Sciatic nerve (tissue), 2 donors: ENCODE measurements at places on chromosomes 3 and 15.
A peak's percentile ranks its signal among the peaks of the same experiment; 100 is the strongest.

- DNase-seq, result no peak
These were observed 58.6 kb downstream of the MB21D2 start for GRCh38 chr3:192858849-192859585.

DNA sequence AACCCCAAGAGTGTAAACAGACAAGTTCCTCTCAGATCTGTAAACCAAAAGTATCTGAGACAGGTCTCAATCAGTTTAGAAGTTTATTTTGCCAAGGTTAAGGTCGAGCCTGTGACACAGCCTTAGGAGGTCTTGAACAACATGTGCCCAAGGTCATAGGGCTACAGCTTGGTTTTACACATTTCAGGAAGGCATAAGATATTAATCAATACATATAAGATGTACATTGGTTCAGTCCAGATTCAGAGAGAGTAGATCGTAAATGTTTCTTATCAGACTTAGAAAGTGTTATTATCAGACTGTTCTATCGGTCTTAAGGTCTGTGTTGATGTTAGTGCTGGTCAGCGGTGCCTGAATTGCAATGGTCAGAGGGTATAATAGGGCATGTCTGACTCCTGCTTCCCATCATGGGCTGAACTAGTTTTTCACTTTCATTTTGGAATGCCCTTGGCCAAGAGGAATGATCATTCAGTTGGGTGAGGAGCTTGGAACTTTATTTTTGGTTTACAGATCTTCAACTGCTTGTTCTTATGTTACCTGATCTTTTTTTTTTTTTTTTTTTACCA lies 27.0 kb upstream of the MFGE8 start:
- no peak for DNase-seq

- DNase-seq, result no peak
These were observed 2.6 kb downstream of the LIMD1 start for GRCh38 chr3:45597171-45597570.

DNA sequence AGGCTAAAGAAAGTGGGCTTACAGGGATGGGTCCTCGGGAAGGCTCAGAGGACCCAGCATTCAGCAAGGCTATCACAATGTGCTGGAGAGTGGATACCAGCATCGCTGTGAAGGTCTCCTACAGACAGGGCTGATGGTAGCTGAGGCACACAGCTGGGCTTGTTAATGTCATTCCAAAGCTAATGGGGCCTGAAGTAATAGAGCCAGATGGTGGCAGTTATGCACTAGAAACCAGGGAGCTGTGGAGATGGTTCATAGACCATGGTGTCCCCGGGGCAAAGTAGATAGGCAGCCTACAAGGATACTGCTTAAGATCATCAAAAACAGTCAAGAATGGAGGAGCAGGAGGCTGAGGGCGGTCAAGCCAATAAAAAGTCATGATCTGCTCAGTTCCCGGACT lies 24.8 kb upstream of the BOC start:
- DNase-seq, result no peak

DNA sequence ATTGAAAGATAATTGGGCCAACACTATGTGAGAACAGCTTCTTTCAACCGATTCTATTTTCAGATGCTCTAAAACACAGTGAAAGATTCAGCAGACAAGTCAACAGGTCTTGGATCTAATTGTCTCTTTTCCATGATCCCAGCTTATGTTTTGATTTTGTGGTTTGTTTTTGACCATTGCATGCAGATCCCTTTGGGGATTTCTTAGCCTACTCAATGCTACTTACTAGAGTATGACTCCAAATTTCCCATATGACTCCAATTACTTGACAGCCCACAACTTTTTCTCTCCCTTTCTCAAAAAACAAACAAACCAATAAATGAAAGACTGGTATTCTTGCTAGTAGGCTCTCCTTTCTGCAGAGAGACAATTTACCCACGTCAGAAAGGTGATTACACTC lies 67.1 kb downstream of the KCNH8 start:
- no peak for DNase-seq

DNA sequence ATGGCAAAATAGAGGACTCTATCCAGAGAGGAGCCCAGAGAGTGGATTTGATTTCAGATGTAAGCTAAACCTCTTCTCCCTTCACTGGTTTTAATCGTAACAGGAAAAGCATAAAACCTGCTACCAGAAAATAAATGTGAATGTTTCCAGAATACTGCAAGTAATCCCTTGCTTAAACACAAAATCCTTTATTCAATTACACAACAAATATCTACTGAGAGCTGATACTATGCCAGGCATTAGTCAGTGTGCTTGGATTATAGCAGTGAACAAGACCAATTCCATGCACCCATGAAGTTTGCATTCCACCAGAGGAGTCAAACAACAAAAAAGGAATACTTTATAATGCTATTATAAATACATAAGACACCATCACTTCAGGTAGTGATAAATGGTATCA lies 15.1 kb downstream of the AVEN start:
- DNase-seq, result no peak

DNA sequence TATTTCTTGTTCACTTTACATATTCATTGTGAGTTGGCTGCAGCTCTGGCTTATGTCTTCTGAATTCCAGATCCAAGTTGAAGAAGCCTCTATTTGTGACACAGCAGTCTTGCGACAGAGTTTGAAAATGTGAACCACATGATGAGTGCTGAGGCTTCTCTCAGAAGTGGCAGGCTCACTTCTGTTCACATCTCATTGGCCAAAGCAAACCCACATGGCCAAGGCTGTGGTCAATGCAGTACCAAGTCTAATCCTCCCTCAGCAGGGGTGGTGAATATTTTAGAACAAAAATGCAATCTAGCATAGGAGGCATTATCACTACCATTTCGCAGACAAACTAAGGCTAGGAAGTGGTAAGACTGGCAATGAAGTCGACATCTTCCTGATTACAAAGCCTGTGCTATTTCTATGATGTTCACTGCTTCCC lies 45.2 kb downstream of the CDCP1 start:
- DNase-seq, result no peak

DNA sequence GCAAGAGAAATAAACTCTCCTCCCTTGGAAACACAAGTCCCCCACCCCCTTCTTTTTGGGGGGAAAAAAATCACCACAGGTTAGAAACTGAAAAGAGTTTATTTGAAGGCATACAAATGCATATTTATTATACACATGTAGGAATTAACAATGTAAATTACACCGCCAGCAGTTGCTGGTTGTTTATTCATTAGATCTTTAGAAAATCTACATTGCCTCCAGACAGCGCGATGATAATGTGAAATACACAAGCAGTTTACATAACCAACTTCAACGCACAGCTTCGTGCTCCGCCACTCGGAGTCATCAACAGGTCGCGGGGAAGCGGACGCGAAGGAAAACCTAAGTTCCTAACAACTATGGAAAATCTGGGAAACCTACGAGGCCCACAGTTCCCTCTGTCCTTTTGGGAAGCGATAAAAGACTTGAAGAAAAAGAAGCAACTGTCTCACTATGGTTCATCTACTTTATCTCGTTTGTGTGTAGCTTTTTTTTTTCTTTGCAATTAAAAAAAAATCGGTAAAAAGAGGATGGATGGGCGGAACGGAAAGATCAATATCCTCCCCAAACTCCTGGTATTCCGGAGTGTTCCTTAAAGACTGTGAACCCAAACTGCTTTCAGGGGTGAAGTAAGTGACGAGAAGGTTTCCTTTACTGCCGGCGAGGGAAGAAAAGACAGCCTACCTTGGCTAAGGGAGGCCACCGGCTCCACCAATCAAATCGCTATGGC lies 8.4 kb upstream of the FOXB1 start:
- DNase-seq, result no peak

DNA sequence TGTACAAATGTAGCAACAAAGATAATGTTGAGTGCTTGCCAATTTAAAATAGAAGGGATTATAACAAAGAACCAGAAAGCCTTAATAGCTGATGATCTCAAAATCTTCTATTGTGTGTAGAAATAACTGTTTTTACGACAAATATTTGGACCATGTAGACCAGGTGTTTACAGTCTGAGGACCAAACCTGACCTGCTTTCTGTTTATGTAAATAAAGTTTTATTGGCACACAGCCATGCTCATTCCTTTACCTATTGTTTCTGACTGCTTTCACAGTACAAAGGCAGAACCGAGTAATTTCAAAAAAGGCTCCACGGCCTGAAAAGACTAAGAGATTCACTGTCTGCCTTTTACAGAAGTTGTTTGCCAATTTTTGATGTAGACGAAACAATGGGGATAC lies 91.8 kb downstream of the GOLIM4 start:
- DNase-seq, result no peak

GRCh38 chr15:64507293-64507802 lies 47.0 kb downstream of the ZNF609 start:
- DNase-seq, result peak; percentile 68

- DNase-seq, result no peak
These were observed 31.4 kb upstream of the ZBTB38 start for GRCh38 chr3:141336672-141337522.

- no peak for DNase-seq
These were observed 93.8 kb upstream of the UBE2E1 start for GRCh38 chr3:23711916-23712494.

DNA sequence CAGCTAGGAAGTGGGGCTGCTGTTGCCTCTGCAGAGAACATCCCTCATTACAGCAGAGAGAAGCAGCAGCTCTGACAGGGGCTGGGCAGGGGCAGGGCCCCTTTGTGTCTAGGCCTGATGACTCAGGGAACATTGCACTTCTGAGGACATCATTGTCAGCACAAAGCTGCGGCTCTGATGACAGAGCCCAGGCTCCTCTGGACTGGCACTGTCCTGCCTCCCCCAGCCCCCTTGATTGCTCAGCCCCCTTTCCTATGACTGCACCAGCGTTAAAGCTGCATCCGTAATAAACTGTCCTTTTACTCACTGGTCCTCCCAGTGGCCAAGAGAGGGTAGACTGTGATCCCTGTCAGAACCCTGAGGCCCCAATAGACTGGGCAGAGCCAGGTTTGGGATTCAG lies 18.3 kb downstream of the TRH start:
- no peak for DNase-seq

DNA sequence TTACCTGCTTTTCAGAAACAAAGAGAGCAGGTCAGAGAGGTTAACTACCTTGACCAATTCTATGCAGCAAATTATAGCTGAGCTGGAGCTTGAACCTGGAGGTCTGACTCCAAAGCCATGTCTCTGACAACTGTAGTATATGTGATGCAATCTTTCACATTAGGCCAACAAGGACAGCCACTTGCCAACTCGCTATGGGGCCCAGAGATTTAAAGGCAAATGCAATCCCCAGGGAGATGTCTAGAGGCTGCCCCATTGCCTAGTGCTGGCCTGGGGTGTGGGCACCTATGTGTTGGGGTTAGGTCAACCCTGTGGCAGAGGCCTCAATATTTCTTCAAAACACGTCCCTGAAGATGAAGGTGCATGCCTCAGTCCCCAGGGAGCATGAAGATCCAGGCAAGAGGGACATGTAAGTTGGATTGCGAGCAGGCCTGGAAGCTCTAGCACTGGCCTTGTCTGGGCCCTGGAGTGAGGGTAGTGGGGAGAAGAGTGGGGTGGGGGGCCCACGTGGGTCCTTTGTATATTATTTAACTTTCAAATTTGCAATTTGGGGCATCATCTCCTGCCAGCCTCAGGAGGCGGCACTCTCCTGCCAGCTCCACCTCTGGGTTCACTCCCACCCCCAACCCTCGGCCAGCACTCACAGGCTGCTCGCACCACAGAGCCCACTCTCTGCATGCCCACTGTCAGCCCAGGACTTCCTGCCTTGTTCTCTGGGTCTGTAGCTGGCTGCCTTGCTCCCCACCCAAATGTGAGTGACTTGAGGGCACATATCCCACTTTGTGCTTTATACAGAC lies 64.3 kb downstream of the SLC12A8 start:
- no peak for DNase-seq

DNA sequence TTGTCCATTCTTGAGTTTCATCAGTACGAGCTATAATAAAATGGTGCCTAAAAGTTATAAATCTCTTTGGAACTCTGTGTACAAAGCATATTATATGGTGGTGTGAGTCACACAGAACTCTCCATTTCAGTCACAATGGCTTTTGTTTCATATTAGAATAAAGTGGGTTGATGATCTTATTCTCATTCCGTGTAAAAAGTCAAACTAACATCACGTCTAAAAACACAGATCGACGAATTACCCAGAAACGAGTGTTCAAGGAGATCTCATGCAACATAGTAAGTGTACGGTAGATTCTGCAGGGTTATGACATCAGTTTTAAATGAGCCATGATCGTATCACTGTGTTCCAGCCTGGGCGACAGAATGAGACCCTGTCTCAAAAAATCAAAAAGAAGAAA lies 122.4 kb downstream of the FOXP1 start:
- no peak for DNase-seq

GRCh38 chr15:81254277-81254915 lies 57.7 kb downstream of the IL16 start:
- DNase-seq, result no peak

GRCh38 chr3:187823746-187824145 lies 78.5 kb upstream of the BCL6 start:
- DNase-seq, result no peak

- no peak for DNase-seq
These were observed 164.8 kb upstream of the RORA start for GRCh38 chr15:61393949-61394348.

- peak; percentile 26 for DNase-seq
These were observed 25.4 kb upstream of the SRP14 start for GRCh38 chr15:40064231-40064894.

DNA sequence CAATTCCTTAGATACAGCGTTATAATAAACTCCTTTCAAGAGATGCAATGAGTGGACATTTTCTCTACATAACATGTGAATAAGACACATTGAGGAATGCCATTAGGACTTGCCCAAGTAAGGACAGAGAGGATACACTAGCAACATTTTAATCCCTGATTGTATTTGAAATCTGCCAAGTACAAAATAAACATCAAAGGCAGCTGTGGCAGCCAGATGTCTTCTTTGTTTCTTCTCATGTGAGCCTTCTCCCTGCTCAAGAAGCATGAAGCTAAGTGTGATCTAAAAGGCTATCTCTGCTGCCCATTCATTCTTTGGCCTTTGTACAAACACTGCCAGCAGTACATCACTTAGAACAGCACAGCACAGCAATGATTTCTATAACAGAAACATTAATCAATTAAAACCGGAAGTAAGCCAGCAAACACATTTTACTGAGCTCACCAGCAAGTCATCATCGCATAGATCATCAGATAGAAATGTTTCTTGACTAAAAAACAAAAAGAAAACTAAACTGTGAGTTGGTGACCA lies 364.0 kb downstream of the CNTN6 start:
- no peak for DNase-seq

GRCh38 chr3:188067932-188068331 lies 86.0 kb upstream of the LPP start:
- no peak for DNase-seq

GRCh38 chr3:110902453-110903085 lies 169.0 kb upstream of the NECTIN3 start:
- no peak for DNase-seq

DNA sequence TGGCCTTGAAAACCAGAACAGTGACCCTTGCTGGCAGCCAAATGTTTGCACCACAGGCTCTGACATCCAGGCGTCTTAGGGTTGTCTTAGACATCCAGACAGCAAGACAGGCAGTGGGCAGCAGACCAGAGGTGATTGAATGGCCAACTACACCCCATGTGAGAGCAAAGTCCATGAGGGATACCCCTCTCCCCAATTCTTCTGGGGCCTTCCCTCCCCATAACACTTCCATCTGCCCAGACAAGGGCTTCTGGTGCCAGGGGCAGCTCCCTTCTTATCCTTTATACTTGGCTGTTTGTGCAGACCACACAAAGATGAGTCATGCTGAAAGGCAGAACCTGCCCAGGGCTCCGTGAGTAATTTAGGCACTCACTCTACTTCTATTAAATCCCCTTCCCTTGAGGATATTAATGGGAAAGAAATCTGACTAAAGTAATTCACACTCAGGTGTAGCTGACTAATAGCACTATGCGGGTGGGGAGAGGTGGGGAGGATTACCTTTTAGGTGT lies 257.9 kb downstream of the UACA start:
- no peak for DNase-seq

GRCh38 chr3:43001094-43001553 lies 22.0 kb downstream of the GASK1A start:
- DNase-seq, result peak; percentile 87
